ENCODE measurements at places on chromosomes 12 and 14.

DNA sequence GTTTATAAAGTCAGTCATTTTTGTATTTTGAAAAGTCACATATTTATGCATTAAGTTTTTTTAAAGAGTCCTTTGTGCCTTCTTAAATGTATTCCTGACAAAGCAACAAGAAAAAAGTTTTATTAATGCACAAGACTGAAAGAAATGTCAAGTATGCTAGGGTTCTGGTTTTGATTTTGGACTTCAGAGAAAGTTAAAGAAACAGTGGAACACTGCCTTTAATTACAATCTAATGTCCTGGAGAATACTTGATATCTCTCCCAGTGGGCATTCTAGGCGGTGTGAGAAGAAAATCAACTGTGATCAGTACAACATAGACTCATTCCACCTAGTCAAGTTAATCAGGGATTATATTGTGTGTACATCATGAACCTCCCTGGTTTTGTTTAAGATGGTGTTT lies 49.9 kb downstream of the PRICKLE1 start:
- DNase-seq = no peak

DNA sequence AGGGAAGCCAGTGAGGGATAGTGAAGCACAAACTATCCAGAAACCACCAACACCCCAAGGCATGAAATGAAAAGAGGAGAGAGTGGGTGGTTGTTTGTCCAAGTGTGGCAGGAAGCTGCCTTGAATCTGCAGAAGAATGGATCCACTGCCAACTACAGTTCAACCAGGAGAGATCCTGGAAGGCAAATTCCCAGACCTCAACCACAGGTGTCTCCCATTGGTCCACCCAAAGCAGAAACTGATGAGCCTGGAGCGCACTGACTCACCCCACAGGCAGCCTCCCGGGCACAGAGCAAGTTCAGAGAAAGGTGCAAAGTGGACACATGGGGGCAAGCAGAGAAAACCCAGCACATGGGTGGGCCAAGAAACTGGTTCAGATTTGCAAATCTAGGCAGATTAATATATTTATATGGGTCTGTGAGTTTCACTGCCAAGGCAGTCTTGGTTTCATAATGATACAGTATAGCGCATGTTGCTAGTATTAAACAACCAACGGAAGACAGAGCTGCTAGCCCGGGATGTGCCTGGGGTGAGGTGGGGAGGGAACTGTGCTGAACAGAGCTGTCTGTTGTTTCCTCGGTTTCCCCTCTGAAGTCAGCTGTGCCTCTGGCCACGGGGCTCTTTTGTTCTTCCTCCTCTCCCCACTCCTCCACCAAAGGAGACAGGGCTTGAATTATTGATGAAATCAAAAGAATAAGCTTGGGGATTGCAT lies 416.2 kb upstream of the CCDC196 start:
- DNase-seq = no peak

GRCh38 chr14:89268514-89268913 lies 148.5 kb downstream of the FOXN3 start:
- DNase-seq = no peak

GRCh38 chr14:67943947-67944346 lies 124.4 kb downstream of the RAD51B start:
- DNase-seq = peak; percentile 74

- DNase-seq = no peak
These were observed 189.5 kb upstream of the HMGA2 start for GRCh38 chr12:65634626-65635331.

All from AG09319 (cell line).